ENCODE measurements at places on chromosomes 3 and 15.

DNA sequence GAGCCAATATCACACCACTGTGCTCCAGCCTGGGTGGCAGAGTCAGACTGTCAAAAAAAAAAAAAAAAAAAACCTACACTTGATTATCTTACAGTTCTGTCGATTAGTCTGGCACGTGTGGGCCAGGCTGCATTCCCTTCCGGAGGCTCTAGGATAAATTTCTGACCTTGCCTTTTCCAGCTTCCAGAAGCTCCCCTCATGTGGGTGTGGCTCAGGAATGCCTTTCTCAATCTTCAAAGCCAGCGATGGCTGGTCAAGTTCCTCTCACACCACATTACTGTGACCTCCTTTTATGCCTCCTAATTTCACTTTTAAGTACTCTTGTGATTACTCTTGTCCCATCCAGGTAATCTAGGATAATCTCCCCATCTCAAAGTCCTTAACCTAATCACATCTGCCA lies 58.2 kb upstream of the DUT start:
- DNase-seq: no peak

GRCh38 chr3:196998966-196999760 lies 30.5 kb downstream of the MELTF start:
- DNase-seq: no peak

GRCh38 chr3:54198556-54198955 lies 76.2 kb downstream of the CACNA2D3 start:
- DNase-seq: no peak

DNA sequence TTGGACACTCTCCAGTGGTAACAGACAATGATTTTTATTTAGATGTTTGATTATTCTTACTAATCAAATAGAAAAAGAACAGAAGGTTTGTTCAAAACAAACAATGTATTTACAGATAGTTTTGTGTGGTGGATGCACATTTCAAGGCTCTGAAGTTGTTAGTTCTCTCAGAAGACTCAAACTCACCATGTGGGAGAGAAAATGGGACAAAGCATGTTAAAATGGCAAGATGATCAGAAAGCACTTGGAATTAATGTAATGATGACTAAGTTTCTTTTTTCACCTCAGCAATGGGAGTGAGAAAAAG lies 450.5 kb upstream of the KCNMB2 start:
- DNase-seq: no peak

GRCh38 chr3:59043391-59043790 lies 6.4 kb downstream of the CFAP20DC start:
- no peak for DNase-seq

DNA sequence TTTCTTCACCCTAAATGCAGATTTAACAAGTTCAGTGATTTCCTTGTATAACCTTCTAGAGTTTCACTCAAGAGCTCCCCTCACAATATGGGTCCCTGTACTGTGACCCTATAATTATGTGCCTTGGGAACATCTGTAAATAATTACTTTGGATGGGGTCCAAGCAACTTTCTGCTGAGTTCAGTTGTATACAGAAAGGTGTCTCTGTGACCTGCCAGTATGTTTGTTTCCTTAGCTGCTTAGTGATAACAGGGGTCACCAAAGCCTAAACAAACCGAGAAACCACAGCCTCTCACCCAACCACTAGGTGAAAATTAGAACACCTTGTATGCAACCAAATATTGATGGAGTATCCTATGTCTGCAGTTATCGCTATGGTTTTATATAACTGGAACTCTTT lies 29.8 kb upstream of the SLC25A36 start:
- no peak for DNase-seq

DNA sequence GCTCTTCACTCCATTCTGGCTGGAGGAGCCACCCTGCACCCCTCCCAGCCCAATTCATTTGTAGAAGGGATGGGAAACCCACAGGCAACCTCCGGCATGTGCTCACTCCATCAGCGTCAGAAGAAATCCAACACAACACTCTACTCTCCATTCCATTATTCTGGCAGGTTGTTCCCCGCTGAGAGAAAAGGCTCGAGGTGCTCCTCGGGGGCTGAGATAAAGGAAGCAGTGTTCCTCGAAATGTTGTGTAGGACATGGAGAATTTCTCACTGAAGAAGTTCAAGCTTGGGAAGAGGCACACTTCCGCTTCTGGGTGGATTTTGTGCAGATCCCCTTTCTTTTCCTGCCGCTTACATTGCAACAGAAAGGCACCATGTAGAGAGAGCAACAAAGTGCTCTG lies 355.0 kb upstream of the CFAP20DC start:
- DNase-seq: no peak

DNA sequence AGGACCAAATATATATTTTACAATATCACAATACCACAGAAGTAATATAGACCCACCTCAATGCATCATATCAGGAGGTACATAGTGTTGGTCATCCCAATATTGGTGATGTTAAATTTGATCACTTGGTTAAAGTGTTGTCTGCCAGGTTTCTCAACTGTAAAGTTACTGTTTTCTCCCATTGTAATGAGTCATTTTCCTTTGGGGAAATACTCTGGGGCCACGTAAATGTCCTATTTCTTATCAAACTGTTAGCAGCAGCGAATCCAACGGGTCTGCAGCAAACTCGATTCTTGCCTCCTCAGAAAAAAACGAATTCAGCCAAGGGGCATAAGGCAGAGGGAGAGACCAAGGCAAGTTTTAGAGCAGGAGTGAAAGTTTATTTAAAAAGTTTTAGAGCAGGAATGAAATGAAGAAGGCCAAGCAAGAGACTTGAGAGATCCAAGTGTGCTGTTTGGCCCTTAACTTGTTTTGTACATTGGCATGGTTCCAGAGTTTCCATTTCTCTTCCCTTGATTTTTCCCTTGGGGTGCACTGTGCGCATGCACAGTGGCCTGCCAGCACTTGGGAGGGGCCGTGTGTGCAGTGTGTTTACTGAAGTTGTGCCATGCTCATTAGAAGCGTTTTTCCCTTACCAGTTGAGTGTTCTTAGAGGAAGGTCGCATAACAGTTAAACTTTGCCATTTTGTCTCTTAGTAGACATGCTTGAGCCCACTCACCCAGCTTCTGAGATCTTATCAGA lies 512.5 kb downstream of the AGBL1 start:
- no peak for DNase-seq

Data from MM.1S (cell line).